PC-3 (cell line): ENCODE measurements at places on chromosomes 1 and 21. TPM values are rescaled to one million over a fixed set of nuclear protein-coding genes. Genes with fewer than 3 reads are reported as not detected.
A peak's percentile ranks its signal among the peaks of the same experiment; 100 is the strongest.

The SLC35F3 gene
- total RNA-seq, result 17.7 and 19.3 TPM in 2 replicates

DNA sequence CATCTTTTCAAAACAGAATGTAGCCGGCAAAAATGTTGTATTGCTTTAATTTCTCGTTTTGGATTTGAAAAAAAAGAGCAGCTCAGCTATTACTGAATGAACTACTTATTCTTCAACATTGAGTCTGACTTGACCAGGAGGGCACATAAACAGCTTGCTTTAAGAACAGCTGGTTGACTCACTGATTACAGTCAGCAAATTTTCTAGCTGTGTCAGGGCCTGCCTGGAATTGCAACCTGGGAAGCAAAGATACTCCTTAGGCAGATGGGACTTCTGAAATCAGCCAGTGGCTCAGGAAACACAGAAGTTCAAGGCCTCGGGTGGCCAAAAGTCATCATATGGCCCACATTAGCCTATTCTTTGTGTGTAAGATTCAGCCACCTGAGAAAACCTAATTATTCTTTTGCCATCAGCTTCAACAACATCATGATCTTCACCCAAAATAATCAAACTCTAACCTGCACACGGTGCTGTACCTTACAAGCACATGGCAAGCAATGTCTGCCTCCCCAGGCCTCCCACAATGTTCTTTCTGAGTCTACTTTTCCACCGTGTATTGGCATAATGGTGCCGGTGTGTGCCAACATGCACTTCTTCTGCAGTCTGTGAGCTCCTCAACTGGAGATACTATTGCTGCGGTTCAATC is 307.2 kb downstream of the HHIPL2 start:
- DNase-seq, result peak; percentile 55

GRCh38 chr1:10606064-10606463 is 131.3 kb downstream of the PEX14 start:
- DNase-seq, result no peak

- no peak for DNase-seq
Observed at GRCh38 chr1:183590244-183591191, at the start of gene NCF2. Gene NCF2 (minus strand): TSS chr1:183590459. CDS start chr1:183590329, 130 bp downstream.

GRCh38 chr1:26838474-26839338 is 12.2 kb downstream of the ZDHHC18 start:
- no peak for DNase-seq

- no peak for DNase-seq
Observed at GRCh38 chr21:40680311-40680710, 166.6 kb downstream of the DSCAM start.

- DNase-seq, result no peak
Observed at GRCh38 chr1:27058966-27059669, 46.5 kb upstream of the TENT5B start.

GRCh38 chr1:184379111-184379752 is 7.6 kb upstream of the C1orf21 start:
- DNase-seq, result peak; percentile 12

GRCh38 chr1:17220287-17220686 is 15.4 kb downstream of the PADI1 start:
- DNase-seq, result no peak

- DNase-seq, result no peak
Observed at GRCh38 chr1:90717665-90718410, 736 bp upstream of the BARHL2 start.
